ENCODE measurements at places on chromosomes 16 and 17.

GRCh38 chr16:73545755-73546154 lies 497.8 kb upstream of the ZFHX3 start:
- DNase-seq = no peak

DNA sequence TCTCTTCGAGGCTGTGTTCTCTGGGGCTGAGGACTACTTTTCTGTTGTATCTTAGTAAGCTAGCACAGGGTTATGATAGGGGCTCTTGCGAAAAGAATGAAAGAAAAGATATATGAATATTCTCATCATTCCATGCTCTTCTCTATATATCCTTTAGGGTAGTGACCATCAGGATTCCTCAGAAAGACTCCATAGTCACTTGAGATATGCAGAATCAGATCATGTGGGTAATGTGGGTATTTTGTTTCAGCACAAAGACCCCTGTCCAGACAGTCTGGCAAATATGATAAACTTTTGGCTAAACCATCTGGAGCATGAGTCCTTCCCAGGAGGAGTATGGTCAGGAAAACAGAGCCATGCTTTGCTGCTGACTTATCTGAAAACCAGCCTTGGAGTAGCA lies 21.5 kb downstream of the CRYM start:
- DNase-seq = no peak

GRCh38 chr16:58217311-58217925 lies 19.5 kb upstream of the CSNK2A2 start:
- no peak for DNase-seq

DNA sequence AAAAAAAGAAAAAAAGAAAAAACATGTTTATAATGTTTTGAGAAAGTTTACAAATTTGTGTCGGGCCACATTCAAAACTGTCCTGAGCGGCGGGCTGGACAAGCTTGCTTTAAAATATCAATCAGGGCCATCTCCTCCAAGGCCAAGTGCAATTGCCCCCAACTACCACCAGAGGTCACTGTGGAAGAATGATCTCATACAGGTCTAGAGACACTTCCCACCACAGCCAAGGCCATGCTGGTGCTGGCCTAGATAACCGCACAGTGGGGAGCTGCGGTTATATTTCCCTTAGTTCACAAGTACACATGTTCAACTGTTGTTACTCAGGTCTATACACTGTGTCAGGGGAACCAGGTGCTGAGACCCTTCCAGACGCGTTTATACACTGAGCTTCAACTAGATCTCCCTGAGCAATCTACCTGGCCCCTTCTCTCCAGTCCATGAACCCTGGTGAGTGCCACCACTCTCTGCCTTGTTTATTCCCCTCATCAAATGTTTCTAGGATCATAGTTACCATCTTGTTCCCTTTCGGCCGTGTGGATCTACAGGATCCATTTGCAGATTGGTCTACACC lies 83.8 kb upstream of the CCL2 start:
- no peak for DNase-seq

GRCh38 chr17:80261895-80262279 lies 1.2 kb downstream of the RNF213 start:
- no peak for DNase-seq

- no peak for DNase-seq
Measured at GRCh38 chr16:81553814-81554675, 109.4 kb downstream of the CMIP start.
